Large intestine (tissue), 12 donors: ENCODE measurements at places on chromosomes 5 and 9. TPM values are rescaled to one million over a fixed set of nuclear protein-coding genes. Genes with fewer than 3 reads are reported as not detected.

DNA sequence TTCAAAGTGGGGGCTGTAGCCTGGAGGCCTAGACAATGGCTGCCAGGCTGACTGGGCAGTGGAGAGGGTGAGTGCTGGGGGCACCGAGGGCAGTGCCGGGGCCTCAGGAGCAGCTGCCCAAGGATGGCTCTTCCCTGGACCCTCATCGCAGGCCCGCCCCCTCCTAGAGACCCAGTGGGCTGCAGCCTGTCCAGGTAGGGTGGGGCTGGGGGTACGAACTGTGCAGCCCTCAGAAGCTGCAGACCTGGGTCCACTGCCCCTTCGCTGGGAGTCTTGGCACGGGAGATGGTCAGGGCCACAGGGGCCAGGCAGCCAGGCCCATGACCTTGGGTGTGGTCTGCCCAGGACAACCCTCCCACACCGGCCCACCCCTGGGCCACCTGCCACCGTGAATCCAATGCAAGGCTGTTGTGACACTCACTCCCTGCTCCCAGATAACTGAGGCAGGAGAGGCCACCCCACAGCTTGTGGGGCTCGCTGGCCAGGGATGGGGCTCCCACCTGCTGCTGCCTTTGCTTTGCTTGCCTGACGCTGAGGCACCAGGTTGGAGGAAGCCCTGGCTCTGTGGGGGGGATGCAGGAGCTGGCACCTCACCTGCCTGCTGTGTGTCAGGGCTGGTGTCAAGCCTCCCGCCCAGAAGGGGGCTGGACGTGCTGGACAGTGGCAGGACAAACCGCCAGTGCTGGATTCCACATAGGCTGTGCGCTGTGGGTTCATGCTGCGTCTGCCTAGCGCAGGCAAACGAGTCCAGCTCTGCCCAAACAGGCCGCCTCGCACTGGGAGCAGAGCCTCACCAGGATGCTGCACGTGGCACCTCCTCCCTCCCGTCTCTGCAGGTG, 23.1 kb upstream of the SLC9A3 start:
- DNase-seq: no peak

GRCh38 chr9:74035786-74036185, 461.3 kb upstream of the RORB start:
- DNase-seq: no peak

- DNase-seq: peak; percentile 7
Observed at GRCh38 chr5:35046774-35047173, 975 bp downstream of the AGXT2 start.

GRCh38 chr5:61641748-61642565, 309.9 kb downstream of the ZSWIM6 start:
- DNase-seq: no peak

GRCh38 chr9:6711403-6711802, 46.4 kb upstream of the KDM4C start:
- DNase-seq: no peak

- no peak for DNase-seq
Observed at GRCh38 chr5:59354274-59354673, 539.3 kb downstream of the PDE4D start.

DNA sequence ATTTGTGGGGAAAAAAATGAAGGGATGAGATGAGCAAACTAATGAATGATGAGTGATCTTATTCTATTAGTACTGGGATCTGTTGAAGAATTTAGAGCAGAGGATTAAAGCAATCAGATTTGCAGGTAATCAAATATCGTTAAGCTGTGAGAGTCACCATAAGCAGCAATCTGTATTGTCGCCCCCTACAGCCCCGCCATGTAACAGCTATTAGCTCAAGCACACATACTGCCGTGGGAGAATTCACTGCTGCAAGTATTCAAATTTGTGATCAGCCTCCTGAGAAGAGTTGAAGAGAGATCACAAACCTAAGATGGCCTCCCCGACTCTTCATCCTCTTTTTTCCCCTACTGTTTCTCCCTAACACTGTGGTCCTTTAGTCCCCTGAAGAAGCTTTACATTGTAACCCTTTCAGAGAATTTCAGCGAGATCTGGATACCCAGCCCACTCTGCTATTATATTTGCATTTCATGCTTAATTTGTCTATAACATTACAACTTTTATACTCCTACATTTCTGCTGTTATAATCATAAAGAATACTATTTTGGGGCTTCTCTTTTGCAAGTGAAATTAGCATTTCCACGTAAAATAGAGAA, 28.5 kb upstream of the PHF24 start:
- no peak for DNase-seq

DNA sequence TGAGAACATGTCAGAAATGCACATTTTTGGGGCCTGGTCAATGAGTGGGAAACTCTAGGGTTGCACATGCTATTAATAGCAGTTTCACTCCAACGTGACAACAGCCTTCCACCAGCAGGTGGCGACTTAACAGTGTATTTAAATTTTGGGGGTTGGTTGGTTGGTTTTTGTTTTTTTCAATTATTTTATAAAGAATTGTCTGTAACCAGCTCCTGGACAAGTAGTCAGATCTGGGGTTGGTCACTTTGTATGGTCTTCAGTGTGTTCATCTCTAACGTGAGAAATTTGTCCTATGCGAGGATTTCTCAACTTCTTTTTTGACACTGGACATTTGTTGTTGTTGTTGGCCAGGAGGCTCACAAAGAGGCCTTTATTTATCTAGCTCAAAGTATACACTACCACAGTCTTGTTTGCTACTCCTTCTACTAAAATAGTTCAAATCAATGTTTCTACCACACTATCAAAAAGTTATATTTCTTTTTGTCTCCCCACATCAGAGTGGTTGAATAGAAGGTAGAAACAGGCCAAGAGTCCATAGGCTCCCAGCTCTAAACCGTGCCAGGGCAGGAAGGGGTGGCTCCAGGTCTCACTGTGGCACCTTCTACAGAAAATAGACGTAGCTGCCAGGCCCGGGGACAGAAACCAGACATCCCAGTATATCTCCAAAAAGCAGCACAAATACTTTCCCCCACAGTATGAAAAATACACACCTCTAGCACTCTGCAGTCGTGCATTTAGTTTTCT, 110.4 kb downstream of the TRPM6 start:
- peak; percentile 56 for DNase-seq

GRCh38 chr5:102811972-102812371, 56.9 kb downstream of the PAM start:
- peak; percentile 86 for DNase-seq

DNA sequence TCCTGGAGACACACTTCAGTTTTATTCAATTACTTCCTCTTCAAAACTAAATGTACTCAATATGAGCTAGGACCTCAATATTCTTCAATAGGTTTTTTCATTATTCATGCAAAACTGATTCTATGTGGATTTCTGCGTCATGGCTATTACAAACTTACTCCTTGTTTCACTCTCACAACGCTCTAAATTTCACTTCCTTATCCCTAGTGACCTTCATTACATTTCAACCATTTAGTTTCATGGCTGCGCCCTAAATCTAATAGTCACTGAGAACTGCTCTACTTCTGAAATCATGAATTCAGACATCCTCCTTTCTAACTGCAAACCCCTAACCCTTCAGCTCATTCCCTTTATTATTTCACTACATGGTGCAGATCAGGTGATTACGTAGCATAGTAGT, 93.9 kb downstream of the SLC25A46 start:
- no peak for DNase-seq

GRCh38 chr9:125764198-125764597, 17.0 kb downstream of the PBX3 start:
- DNase-seq: no peak

- DNase-seq: no peak
Observed at GRCh38 chr9:116322521-116322920, 168.9 kb downstream of the PAPPA start.

DNA sequence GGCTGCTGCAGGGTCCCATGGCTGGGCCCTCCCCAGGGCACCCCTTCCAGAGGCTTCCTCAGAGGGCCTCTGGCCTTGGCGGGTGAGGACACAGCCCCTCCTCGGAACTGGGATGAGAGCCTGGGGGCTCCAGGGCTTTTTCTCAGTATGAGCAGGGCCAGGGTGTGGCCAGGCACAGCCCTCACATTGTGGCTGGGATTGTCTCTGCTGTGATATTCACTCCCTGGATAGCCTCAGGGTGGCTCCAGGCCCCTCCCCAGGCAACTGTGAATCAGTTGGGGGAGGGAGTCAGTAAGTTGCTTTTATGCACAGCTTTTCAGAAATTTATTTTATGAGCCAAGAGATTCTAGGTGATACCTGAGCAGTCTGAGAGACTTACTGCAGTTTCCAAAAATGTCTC, 135.7 kb downstream of the CACNA1B start:
- DNase-seq: no peak

DNA sequence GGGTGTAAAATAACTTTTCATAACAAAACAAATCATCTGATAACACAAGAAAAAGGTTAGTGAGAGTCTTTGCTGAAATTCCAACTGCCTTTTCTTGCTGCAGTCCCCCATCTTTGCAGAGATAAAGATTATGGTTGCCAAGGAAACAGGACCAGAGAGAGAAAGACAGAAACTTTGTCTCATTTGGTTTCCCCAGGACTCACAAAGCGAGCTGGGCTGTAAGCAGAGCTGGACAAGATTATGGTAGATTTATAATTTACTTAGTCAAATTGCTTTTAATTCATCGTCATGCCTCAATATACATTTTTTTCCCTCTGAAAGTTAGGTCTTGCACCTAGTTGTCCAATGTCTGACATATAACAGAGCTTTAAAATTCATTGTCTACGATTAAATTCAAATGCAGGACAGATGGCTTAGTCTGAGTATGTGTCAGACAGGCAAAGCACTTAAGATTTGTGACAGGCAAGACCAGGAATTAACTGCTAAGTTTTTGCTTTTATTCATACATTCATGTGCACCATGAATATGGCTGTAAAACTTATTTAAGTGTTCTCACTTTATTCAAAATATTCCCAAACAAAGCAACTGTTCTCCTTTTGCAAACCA, 17.4 kb downstream of the ENC1 start:
- DNase-seq: no peak

- DNase-seq: no peak
Observed at GRCh38 chr5:142322747-142323479, 1.9 kb downstream of the SPRY4 start.

- no peak for DNase-seq
Observed at GRCh38 chr9:81476813-81477490, 212.4 kb downstream of the TLE1 start.

DNA sequence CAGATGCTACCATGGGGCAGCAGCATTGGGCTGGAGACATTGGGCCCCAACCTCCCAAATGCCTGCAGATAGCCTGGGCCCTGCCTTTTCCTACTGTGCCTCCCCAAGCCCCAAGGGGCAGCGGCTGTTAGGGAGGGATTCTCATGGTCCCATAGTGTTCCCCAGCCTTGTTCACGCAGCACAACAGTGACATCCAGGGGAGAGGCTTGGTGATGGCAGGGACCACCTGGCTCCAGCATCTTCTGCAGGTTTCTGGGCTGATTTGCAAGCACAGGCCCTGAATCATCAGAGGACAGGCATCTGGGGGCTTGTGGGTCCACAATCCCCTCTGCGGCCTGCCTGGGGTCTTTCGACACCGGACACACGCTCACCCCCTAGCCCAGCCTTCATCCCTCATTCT, 354.6 kb downstream of the SLIT3 start:
- DNase-seq: no peak

DNA sequence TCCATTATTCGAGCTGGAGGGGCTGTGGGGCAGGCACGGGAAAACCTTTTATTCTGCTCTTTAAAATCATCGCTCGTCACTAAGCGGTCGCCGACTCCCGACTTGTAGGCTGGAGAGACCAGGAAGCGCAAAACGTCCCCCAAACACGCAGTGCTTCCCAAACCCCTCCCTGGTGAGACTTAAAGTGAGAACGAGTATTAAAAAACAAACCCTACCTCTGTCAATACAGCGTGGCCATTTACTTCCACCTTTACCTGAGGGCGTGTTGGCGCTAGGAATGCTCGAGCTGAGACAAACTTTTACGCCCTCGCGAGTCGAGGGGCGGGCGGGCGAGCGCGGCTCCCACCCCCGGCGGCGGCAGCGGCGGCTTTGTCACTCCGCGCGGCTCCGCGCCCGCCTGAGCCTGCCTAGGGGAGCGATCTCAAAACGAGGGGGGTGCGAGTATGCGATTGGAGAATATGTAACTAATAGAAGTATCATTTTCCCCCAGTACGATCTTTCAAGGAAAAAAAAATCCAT, at the start of gene NR2F1-AS1:
TSS of gene NR2F1-AS1 (minus strand) at position 293 of the 519 bp plus-strand sequence.
- no peak for DNase-seq

GRCh38 chr5:97623441-97623840, 440.4 kb upstream of the RIOK2 start:
- DNase-seq: no peak

DNA sequence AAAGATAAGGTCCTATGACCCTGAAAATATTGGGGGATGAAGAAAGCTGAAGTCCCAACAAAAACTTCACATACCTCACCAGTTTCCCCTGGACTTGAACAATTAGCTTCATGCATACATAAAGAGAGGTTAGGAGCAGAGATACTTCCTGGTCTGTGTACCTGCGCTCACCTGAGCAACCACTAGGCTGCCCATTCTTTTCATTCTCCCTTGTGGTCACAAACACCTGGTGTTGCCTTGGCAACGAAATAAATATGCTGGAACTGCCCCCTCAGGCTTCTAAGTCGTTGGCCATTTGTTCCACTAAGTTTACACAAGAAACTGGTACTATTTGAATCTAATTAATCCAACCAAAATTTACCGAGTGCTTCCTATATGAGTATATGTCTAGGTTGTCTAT, 18.1 kb downstream of the OTP start:
- DNase-seq: no peak

- no peak for DNase-seq
Observed at GRCh38 chr5:146515473-146516150, 378 bp downstream of the GPR151 start.

- no peak for DNase-seq
Observed at GRCh38 chr5:154521756-154522155, 43.7 kb upstream of the HAND1 start.

PGM5 gene
- polyA plus RNA-seq: 26.4 TPM

LHFPL2 gene
- polyA plus RNA-seq: 40.7 TPM

CNTNAP3B gene
- polyA plus RNA-seq: 11.7 TPM

DIRAS2 gene
- polyA plus RNA-seq: 2.4 TPM

EGFL7 gene
- polyA plus RNA-seq: 47.5 TPM

CKS2 gene
- polyA plus RNA-seq: 95.6 TPM

SPAG8 gene
- polyA plus RNA-seq: 1.4 TPM

TAL2 gene
- 0.58 TPM for polyA plus RNA-seq

TMEM174 gene
- polyA plus RNA-seq: not detected

DUSP1 gene
- polyA plus RNA-seq: 197 TPM

HK3 gene
- 0.28 TPM for polyA plus RNA-seq
